ENCODE measurements at places on chromosomes 11 and 22. TPM values are rescaled to one million over a fixed set of nuclear protein-coding genes. Genes with fewer than 3 reads are reported as not detected.

Gene SLC17A6
- polyA plus RNA-seq: not detected

DNA sequence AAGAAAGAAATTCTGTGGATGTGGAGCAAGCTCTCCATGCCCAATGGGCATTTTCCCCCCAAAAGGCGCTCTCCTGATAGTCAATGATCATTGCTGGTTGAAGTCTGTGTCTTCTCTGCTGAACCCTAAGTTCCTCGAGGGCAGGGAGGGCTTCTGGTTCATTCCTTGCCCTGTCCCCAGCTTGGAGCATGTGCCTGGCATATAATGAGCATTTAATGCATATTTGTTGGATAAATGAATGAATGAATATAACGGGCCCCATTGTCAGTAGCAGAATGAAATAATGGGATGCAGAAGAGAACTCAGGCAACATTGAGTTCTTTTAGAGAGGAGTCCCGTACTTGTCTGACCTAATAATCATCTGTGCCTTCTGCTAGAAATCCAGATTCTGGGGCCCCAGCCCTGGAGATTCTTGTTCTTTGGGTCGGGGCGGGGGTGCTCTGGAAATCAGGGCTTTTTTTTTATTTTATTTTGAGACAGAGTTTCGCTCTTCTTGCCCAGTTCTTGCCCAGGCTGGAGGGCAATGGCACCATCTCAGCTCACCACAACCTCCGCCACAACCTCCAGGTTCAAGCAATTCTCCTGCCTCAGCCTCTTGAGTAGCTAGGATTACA is 64.4 kb downstream of the CD82 start:
- no peak for DNase-seq

Gene POTEH
- polyA plus RNA-seq: not detected

Gene DERL3
- 0.15 TPM for polyA plus RNA-seq

DNA sequence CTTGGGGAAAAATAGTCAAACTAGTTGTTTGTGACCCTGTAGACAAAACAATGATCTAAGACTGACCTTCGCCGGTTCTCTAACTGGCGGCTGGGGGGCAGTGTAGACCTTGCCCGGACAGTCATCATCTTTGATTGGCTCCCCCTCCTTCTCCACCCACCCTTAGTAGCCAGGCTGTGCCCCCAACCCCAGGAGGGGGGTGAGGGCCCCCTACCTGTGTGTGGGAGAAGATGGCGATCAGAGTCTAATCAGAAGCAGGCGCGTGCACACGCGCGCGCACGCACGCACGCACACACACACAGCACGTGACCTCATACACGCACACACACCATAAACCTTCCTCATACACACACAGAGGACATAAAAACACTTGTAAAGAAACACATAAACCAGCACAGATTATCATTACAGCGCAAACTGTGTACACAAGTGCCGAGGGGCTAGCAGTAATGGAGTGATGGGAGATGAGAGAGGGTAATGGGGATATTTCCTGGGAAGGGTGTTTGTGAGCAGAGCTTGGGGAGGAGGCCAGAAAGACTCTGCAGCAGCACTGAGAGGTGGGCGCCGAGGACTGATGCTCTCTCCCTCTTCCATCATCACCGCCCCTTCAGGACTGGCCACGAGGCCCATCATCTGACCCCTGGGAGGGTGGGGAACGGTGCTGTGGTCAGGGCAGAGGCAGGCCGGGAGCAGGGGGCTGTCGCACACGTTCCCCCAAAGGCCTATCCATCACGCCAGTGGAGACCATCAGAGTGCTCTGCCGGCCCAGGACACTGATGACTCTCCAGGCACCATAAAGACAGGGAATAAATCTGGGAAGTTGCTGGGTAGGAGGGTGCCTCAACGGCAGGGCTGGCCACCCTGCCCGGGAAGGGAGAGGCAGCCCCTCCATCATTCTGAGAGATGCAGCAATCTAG is 12.2 kb downstream of the NECTIN1 start:
- DNase-seq: no peak

- no peak for DNase-seq
Observed at GRCh38 chr22:49737101-49737551, 90.5 kb downstream of the BRD1 start.

Gene PGR
- not detected for polyA plus RNA-seq

DNA sequence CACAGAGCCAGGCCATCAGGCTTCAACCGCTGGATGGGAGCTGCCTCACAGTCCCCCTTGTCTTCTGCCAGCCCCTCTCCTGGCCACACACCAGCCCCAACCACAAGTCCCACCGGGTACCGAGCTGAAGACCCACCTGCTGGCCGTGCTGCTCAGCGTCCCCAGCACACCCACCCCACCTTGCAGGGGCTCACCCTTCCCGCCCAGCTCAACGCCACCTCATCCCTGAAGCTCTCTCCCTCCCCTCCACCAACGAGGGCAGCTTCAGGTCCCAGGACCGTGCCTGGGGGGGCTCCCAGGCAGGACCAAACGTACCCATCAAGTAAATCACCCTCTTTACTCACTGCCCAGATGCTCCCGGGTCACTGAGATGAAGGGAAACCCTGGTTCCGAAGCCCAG is 141.0 kb downstream of the CRYBB2 start:
- no peak for DNase-seq

DNA sequence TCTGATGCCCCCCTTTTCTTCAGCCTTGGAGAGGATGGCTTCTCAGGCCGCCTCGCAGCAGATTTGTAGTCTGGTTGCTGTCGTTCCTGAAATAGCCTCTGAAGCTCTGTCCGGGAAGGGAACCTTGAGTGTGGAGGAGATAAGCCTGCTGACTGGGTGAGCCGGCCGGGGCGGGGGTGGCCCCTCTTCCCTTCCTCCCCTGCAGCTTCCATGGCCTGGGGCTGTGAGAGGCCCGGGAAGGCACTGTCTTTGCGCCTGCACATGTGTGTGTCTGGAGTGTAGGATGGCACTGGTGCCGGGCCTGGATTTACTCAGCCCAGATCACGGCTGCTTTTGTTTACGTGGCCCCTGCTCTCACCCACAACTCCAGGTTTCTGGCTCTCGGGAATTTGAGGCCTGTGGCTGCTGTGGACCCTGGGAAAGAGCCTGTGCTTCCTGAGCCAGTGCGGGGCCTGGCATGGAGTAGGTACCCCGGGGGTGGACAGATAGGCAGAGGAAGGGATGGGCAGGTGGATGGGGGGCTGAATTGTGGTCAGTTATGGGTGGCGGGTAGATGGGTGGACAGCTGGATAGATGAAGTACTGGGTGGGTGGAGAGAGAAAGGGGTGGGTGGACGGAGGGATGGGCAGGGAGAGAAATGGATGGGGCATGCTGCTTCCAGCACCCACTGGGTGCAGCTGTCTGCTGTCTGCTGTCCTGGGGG is 16.6 kb downstream of the KCNQ1 start:
- no peak for DNase-seq

GRCh38 chr22:49725516-49725915 is 102.2 kb downstream of the BRD1 start:
- DNase-seq: no peak

GRCh38 chr11:65314501-65315203 is at the start of gene CDC42EP2:
CDC42EP2 (plus strand) TSS chr11:65314866; CDS start chr11:65320899, 6,033 bp downstream.
- DNase-seq: peak; percentile 82

DNA sequence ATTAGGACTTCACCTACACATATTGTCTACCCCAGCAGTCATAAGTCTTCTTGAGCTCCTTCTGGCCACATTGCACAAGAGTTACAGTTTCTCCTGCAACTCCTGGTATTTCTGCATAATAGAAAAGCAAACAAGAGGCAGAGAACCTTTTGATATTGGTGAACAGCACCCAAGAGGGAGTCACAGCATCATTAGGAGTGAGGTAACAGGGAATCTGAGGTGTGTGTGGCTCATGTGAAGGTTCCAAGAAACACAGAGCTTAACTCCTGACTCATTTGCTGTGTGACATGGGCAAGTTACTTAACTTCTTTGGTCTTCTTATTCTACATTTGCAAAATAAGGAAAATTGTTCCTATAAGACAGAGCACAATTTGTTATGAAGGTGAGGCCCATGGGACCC is 374.6 kb downstream of the INSC start:
- DNase-seq: no peak

Gene HEPHL1
- polyA plus RNA-seq: 48.7 TPM

Gene LSP1
- not detected for polyA plus RNA-seq

- no peak for DNase-seq
Observed at GRCh38 chr22:28015046-28015425, 96.0 kb upstream of the PITPNB start.

GRCh38 chr11:129946256-129946655 is 50.9 kb upstream of the NFRKB start:
- DNase-seq: no peak

- peak; percentile 65 for DNase-seq
Observed at GRCh38 chr22:39820256-39820655, 73.3 kb downstream of the ENTHD1 start.

Gene ANO9
- polyA plus RNA-seq: 16.6 TPM

Measured in mammary epithelial cell (primary cell).